ENCODE measurements at places on chromosomes 1 and 21.

DNA sequence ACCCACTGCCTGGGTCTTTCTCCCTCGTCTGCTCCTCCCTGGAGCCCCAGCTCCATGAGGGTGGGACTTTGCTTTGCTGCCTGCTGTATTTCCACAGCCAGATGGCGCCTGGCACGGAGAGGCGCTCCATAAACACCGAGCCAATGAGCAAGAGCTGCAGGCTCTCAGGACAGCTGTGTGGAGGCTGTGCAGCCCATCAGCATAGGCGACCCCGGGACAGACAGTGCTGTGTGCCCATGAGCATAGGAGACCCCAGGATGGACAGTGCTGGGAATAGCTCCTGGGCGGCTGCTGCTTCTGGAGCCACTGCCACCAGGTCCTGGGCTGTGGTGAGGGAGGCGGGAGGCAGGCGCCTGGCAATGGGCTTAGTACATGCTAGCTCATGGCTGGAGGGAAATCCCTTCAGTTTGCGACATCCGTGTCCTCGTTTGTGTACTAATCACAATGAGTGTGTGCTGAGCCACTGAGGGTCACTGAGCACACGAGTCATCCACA lies 29.2 kb downstream of the CEP104 start:
- no peak for DNase-seq

DNA sequence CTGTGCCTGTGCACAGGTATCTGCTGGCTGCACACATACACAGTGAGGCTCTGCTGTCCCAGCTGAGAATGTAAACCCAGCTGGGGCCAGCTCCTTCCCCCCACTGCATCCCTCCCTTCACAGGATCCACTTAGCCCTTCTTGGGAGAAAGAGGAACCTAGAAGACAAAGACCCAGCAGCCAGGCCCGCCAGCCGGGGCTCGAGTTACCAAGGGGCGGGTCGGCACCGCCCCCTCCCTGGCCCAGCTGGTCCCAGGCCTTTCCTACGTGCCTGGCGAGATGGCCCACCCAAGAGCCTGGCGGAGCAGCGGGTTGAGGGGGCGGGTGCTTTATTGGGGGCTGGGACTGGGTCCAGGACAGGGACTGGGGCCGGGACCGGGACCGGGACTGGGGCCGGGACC lies 2.1 kb downstream of the SH3BGRL3 start:
- DNase-seq: peak; percentile 69

DNA sequence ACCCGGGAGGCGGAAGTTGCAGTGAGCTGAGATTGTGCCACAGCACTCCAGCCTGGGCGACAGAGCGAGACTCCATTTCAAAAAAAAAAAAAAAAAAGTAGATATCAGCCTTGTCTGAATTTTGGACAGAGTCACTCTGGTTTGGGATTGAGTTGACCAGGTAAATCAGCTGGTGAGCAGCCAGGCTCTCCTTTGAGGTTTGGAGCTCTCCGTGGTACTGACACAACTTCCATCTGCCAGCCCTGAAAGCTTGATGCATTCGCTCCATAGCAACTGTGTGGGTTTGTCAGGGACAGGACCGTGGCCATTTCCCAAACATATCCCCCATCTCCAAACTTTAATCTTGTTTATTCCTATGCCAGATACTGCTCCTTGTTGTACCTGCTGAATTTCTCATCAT lies 155.2 kb downstream of the DMRTA2 start:
- DNase-seq: peak; percentile 5

DNA sequence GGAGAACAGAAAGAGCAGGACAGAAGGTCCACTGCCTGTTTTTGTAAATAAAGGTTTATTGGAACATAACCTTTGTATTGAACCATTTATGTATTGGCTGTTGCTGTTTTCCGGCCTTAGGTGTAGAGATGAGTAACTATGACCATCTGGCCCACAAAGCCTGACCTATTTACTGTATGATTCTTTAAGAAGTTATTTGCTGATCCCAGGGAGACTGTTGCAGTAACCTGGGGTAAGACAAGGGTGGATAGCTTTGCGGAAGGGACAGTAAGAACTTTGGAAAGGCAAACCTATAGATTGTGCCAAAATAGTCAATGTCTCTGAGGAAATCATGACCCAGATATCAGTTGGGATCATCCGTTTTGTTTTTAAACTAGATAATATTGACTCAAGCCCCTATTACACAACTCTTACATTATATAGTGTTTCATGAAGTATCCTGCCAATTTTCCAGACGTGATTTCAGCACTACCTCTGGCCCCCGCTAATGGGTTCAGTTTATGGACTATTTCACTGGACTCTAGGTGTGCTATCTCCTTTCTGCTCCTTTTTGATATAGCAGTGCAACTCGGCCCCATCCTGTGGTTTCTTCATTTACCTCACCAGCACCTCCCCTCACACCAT lies 20.8 kb upstream of the TLCD4 start:
- DNase-seq: no peak

DNA sequence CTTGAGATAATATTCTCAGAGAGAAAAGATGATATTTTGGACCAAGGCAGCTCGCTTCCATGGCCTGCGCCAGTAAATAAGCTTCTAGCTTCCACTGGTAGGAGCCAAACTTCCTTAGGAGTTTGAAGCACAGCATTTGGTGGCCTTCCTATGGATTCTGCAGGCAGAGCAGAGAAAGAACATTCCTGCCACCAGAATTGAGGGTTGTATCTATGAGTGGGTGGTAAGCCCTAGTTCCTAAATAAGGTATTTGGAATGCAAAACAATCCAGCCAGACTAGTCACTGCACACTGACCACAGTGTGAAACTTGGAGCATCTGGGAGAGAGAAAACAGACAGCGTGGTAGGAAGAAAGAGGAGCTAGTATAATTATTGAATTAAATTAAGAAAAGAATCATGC lies 54.1 kb upstream of the BCAR3 start:
- DNase-seq: no peak

DNA sequence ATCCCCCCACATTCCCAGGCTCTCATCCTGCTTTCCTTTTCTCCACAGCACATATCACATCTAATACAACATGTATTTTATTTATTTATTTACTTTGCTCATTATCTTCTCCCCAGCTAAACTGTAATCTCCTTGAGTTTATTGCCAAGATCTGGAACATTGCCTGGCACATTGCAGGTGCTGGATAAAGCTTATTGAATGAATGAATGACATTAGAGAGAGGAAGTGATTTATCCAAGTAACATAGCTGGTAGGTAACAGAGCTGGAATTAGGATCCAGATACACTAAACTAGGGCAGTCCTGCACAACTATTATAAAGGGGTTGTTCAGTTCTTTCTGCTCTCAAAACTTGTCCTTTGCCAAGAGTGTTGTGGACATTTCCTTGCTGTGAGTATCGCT lies 8.6 kb upstream of the PTAFR start:
- DNase-seq: no peak

GRCh38 chr1:12010746-12011570 lies 8.3 kb upstream of the MIIP start:
- no peak for DNase-seq

GRCh38 chr1:217211486-217211885 lies 419.4 kb downstream of the GPATCH2 start:
- no peak for DNase-seq

GRCh38 chr1:1779691-1780597 lies 1.7 kb upstream of the NADK start:
- DNase-seq: peak; percentile 97

GRCh38 chr1:150152772-150153456 lies 3.2 kb downstream of the PLEKHO1 start:
- peak; percentile 55 for DNase-seq

DNA sequence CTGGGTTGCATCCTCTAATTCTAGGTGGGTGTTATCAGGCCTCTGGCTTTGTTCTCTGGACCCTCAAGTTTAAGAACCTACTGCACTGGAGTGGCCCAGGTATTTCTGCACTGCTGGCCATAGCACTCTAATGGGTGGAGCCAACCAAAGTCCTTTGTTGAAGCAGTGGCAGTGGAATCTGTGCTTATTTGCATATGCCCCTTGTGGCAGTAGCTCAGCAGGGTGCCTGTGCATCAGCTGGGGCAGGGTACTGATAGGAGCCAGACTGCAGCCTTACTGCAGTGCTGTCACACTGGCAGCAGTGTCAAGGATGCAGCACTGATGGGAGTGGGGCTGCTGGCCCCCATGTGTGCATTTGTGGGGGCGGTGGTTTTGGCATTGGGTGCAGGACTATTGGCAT lies 660.6 kb downstream of the LRRIQ3 start:
- DNase-seq: no peak

- DNase-seq: no peak
These were observed 82.2 kb upstream of the C1orf105 start for GRCh38 chr1:172338295-172338735.

DNA sequence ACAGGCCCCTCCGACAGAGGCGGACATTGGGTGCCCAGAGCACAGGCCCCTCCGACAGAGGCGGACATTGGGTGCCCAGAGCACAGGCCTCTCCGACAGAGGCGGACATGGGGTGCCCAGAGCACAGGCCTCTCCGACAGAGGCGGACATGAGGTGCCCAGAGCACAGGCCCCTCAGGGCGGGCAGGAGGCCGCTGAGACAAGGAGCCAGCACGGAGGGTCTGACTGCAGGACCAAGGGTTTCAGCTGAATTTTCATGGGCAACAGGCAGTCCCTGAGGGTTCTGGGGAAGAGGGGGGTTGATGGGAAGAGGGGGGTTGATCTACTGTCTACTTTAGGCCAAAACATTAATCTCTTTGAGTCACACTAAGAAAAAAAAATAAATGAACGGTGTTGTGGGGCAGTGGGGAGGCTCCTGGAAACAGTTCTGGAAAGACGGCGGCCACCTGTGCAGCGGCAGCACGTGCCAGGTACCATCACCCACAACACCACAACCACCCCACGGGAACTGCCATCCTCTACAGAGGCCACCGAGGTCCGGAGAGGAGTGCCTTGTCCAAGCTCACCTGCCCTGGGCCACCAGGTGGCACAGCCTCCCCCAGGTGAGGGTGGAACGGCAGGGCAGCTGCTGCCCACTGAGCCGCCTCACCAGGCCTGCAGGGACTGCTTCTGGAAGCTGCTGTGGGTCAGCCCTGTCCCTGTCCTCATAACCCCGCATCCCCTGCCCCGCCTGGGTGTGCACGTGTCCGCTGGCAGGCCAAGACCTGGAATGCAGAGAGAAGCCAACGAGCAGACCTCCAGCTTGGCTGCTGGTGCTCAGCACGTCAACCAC lies 20.5 kb downstream of the PRDM15 start:
- no peak for DNase-seq

DNA sequence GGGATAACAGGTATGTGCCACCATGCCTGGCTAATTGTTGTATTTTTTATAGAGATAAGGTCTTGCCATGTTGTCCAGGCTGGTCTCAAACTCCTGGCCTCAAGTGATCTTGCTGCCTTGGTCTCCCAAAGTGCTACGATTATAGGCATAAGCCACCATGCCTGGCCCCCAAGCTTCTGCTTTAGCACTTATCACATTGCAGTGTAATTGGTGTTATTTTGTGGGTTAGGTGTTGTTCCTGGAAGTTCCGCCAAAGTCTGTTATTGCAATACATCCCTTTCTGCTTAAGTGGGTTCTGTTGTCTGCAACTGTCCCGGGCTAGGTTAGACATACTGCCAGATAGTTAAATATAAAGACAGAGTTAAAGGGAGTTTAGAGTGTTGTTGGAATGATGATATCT lies 3.4 kb downstream of the ZCCHC17 start:
- no peak for DNase-seq

DNA sequence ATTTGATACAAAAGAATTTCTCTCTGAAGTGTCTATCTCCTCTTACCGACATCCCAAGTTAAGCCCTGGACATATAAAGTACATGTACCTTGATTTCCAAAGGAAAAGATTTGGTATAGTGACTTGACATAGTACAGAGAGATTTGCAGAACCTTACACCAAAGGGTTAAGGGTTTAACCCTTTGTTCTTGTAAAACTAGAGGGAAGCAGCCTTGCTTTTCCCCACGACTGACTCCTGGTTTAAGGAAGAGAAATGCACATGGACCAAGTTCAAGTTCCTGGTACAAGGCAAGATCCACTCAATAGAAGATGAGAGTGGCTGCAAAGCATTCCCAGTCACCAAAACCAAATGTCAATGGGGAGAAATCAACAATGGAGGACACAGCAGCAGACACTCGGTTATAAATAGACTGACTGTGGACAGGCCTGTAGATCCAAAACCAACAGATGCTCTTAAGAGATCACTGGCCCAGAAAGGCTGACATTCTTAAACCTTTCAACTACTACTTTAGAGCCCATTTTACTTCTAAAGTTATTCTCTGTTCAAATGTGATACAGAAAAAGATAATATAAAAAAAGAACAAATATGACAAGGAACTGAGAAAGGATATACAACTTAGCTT lies 69.4 kb downstream of the PUM1 start:
- no peak for DNase-seq

DNA sequence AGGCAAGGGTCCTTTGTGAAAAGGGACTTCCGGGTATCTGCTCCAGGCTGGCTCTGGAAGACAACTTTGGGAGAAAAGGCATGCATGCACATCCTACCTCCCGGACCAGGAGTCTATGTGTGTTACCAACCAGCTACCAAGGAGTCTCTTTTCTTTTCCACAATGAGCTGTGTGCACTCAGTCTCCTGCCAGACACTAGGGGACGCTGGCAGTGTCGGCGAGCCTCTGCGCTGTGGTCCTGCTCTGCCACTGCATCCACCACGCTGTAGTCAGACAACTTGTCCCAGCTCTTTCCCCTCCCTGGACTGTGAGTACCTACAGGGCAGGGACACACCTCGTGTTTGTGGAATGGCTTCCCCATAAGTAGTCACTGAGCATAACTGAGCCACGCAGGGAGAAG lies 5.1 kb upstream of the SSR2 start:
- DNase-seq: peak; percentile 44

DNA sequence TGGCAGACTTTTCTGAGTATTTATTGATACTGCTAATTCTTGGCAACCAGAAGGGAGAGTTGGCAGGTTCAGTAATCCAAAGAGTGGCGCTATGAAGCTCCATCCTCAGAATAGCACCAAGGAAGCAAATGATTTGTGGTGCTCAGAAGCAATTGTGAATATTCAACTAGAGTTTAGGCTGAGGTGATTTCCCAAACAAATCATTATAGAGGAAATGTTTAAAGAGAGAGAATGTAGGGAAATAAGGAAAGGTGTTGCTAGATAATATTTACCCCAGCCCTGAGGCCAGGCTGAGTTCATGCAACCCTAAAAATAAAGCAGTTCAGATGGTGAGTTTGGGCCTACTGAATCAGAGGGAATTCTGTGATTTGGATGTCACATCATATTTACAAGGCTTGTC lies 363.4 kb upstream of the PLXNA2 start:
- DNase-seq: no peak

GRCh38 chr1:238642231-238642630 lies 744.1 kb upstream of the CHRM3 start:
- DNase-seq: no peak

DNA sequence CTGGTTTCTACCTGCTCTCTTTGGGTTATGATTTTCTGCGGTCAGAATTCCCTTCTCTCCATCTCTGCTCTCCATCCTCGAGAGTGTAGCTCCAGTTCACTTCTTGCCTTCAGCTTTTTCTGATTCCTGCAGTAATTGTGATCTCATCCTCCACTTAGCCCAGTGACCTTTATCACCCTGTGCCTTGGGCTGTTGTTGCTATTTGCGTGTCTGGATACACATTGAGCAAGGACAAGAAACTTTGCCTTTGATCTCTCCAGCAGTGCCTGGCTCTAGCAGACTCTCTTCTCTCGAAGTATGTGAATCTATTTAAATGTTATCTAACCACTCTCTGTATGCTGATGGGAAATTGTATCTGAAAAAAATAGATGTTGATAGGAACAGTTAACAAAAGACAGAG lies 76.4 kb upstream of the MARK1 start:
- no peak for DNase-seq

Data from inflammatory macrophage (primary cell).